ENCODE measurements at places on chromosomes 1 and 21.
A peak's percentile ranks its signal among the peaks of the same experiment; 100 is the strongest.

GRCh38 chr21:34530261-34530660 is 18.3 kb upstream of the KCNE1 start:
- DNase-seq, result no peak

GRCh38 chr21:42499444-42500112 is 3.6 kb upstream of the RSPH1 start:
- DNase-seq, result no peak

DNA sequence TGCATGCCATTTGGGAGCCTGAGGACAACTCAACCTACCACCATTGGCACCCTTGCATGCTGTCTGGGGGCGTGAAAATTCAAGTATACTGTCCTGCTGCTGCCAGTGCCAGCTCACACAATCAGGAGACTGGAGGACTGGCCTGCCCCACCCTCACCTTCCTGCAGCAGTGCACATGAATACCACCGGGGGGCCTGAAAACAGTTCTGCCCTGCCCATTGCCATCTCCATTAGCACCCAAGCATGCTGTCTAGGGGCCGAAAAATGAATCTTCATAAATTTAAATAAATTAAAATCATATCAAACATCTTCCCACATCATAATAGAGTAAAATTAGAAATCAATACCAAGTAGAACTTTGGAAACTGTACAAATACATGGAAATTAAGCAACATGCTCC is 322.1 kb upstream of the TMPRSS15 start:
- no peak for DNase-seq

GRCh38 chr1:214557952-214558735 is 6.7 kb upstream of the PTPN14 start:
- DNase-seq, result peak; percentile 21

GRCh38 chr1:22654692-22655091 is 1.7 kb downstream of the C1QB start:
- DNase-seq, result no peak

DNA sequence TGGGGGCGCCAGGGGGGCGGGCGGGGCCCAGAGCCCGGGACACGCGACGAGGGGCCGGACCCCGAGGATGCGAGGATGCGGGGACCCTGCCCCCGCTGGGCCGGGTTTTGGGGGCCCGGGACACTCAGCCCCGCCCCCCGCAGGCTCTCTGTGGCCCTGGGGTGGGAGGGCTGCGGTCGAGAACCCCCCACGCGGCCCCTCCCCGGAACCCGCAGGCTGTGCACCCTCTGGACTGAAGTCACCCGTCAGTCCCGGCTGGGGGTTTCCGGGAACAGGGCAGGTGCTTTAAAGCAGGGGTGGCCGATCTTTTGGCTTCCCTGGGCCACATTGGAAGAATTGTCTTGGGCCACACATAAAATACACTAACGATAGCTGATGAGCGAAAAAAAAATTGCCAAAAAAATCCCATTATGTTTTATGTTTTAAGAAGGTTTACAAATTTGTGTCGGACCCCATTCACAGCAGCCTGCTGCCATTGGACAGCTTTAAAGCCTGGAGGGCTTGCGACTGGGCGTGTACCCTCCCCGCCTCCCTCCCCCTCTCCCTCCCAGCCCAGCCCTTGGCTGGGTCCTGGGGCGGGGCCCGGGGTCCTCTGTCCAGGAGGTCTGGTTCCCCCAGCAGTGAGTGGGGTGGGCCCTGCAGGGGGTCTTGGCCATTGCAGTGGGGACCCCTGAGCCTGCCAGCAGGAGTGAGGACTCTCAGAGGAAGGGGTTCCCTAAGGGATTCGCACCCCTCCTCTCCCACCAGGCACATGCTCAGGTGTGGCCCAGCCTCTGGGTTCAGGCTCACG is 21.6 kb upstream of the C1orf159 start:
- no peak for DNase-seq

DNA sequence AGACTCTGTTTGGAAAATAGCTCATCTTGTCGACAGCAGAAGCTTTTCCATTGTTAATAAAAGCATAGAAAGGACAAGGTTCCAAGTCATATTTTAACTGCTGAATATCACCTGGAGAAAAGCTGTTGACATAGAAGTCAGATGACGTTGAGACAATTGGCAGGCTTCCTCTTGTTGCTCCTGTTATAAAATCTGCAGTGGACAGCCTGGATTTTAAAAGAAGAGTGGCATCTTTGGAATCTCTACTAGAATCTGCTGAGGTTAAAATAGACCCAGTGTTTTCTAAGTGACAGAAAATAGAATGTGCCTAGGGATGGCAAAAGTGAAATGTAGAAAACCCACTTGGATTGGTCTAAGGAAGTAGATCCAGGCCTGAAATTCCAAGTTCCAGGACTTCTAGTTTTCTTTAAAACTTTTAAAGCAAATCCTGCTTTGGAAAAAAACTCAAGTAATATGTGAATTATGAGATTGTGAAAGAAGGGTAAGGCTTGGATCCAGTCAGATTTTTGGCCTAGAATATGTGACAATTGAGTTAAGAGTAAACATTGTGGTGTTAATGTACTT is 53.6 kb upstream of the NEXN start:
- peak; percentile 67 for DNase-seq

- no peak for DNase-seq
These were observed 72.4 kb downstream of the ZNF281 start for GRCh38 chr1:200337410-200337809.

DNA sequence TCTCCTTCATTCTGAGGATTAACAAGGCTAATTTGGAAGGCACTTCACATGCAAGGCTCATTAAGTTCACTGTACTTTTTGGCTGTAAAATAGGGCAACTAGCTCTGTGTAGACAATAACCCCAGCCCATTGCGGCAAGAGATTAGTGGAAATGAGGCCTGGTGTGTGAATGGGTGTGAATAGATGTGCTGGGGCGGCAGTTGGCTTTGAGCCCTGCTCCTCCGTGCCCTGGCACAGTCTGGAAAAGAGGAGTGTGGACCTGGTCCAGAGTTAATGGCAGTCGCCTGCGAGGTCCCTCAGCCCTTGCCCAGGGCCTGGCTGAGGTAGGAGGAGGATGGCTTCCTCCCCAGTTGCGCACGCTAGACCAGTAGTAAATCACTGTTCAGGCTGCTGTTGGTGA is 4.8 kb downstream of the KISS1 start:
- no peak for DNase-seq

DNA sequence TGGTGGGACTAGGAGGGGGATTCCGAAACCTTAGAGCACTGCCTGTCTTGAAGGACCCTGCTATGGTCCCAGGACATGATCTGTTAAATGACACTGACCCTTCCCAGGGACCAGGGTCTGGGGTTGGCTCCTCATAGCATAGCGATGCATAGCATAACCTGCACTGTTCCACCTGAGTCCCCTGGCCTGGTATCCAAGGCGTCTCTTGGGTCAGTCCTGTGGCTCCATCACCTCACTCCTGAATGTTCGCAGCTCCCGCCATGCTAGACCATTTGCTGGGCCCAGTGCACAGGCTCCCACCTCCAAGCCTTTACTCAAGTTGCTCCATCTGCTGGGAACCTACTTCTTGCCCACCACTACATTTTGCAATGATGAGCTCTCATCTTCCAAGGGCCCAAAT is 39.0 kb upstream of the MAGOH start:
- DNase-seq, result no peak

DNA sequence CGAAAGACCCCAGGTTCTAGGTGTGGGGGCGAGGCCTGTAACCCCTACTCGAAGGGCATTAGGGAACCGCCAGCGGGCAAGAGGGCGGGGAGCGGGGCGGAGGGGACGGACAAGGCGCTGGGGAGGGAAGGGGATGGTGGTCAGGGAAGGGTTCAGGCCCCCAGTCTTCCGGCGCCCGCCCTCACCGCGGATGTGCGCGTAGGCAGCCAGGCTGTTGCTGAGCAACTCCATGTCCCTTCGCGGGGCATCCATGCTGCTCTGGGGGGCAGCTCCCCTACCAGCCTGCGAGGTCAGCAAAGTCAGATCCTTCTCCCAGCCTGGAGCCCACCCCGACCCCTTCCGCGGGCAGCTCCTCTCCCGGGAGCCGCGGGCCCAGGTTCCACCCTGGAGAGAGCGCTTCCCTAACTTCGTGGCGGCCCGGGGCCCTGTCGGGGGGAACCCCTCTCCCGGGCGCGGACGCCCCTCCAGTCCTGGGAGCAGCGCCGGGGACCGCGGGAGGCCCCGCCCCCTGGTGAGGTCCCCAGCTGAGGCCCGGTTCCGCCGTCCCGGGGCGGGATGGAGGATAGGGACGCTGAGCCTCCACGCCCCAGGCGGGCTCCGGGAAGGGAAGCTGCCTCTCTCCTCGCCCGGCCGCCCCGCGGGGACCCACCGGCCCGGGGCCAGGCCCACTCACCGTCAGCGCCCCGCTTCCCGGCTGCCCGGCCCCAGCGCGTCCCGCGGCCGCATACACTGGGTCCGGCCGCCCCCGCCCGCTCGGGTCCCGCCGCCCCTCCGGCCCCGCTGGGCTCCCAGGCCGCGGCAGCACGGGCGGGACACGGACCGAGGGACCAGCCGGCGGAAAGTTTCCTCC is 434 bp downstream of the EVA1B start:
- DNase-seq, result peak; percentile 67

- DNase-seq, result no peak
These were observed 219.0 kb upstream of the L1TD1 start for GRCh38 chr1:61975638-61976037.

GRCh38 chr1:156390469-156391365 is 21.7 kb downstream of the RHBG start:
- DNase-seq, result no peak

DNA sequence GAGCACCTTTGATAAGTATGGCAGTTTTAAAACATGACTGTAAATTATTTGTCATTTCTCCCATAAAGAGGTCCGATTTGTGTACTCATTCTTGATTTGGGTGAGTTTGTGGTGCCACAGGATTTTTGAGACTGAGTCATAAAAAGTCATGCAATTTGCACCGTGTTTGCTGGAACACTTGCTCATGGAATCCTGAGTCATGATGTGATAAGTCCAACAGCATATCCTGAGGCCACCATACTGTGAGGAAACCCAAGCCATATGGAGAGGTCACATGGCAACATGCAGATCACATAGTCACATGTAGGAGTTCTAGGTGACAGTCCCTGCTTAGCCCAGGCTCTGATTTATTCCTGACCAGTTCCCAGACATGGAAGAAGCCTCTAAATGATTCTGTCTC is 40.8 kb upstream of the PRRX1 start:
- no peak for DNase-seq

GRCh38 chr1:192539297-192540092 is 36.1 kb upstream of the RGS1 start:
- peak; percentile 24 for DNase-seq

GRCh38 chr1:75632350-75632949 is 21.5 kb upstream of the SLC44A5 start:
- no peak for DNase-seq

- DNase-seq, result no peak
These were observed 55.6 kb upstream of the FBXO28 start for GRCh38 chr1:224058303-224058702.

GRCh38 chr1:31760471-31761470 is 3.4 kb downstream of the ADGRB2 start:
- DNase-seq, result peak; percentile 68

DNA sequence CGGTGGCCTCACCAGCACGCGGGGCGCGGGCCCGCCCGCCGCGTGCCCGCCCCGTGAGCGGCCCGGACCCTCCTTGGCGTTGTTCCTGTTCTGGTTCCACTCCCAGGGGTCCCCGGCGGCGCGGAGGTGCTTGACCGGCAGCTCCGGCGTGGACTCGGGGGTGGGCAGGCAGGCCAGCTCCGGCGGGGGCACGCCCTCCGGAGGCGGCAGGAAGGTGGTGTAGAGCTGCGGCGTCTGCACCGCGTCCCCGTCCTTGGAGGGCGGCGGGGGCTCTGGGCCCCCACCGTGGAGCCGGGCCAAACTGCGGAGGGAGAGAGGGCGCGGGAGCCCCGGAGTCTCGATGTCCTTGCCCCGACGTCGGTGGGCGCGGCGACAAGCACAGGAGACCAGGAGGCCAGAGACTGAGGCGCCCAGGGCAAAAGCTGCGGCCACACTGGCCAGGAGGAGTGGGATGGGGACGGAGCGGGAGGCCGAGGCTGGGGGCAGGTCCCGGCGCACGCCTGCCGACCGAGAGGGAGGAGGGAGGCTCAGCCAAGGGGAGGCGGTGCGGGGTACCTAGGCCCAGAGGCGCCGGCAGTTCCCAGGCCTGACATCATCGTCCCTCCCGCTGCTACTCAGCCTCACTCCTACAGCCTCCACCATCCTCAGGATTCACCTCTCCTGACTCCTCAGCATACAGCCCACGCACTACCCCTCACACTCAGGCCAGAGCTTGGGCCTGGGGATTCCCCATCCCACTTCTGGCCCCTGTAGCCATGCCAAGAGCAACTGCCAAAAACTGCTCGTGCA is 13.2 kb downstream of the SEMA6C start:
- peak; percentile 78 for DNase-seq

DNA sequence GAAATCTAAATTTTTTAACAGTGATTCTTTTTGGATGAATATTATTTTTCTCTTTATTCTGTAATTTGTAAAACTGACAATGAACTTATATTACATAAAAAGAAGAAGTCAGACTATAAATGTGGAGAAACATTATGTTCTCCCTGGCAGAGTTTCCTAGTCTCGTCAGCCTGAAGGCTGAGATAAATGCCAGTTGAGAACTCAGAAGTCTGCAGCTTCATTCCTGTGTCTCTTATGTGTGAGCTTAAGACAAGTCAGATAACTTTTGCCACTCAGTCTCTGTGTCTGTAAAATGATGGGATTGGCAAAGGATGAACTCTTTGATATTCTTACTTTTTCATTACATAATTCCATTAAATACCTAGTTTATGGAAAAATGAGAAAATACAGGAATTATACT is 568.8 kb upstream of the ZRANB2 start:
- DNase-seq, result no peak

DNA sequence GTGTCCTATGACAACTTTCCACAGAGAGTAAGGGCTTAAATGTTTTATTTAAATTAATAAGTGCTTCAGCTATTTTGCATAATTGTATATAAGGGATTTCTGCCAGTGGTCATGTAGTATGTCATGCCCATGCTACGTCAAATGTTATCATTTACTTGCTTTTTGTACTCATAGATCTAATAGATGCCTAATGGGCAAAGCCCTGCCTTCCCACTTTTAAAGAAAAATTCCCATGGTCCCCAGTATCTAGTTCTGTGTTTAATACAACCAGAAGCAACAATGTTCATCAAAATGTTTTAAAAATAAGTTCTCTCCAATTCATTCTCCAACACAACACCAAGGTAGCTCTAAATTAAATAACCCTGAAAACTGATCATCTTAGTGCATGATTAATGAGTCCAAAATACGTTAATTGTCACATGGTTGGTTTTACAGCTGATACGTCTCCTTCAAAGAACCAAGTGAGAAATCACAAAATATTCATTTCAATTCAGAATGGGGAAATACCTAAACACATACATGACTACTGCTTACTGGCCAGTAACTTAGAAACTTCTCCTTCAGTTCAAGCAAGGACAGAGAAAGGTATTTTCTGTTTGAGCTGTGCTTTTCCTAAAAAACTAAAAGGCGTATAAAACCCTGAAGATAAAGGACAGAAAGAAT is 49.1 kb upstream of the SDC3 start:
- DNase-seq, result no peak

DNA sequence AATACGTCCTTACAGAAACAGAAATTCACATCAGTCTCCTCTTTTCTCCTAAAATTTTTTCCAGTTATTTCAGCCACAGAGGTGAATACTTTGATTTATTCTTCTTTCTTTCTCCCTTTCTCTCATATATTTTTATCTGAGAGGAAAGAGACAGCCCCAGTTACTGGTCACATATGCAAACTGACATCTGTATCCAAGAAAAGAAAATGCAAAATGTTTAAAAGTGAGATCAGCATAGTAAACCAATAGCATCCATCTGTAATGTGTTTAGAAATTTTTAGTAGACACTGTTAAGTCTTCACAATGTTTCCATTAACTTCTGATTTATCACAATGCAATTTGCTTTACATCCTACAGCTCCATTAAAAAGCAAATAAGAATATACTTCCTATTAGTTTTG is 53.5 kb downstream of the NTNG1 start:
- DNase-seq, result no peak

GRCh38 chr1:2376931-2377672 is 14.3 kb downstream of the MORN1 start:
- no peak for DNase-seq
